ENCODE measurements at places on chromosomes 6 and 20.

DNA sequence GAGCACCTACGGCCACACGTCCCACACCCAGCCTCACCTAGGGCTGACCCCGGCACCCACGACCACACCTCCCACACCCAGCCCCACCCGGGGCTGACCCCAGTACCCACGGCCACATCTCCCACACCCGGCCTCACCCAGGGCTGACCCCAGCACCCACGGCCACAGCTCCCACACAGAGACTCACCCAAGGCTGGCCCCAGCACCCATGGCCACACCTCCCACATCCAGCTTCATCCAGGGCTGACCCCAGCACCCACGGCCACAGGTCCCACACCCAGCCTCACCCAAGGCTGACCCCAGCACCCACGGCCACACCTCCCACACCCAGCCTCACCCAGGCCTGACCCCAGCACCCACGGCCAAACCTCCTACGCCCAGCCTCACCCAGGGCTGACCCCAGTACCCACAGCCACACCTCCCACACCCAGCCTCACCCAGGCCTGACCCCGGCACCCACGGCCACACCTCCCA lies 36.7 kb downstream of the NINL start:
- no peak for DNase-seq

GRCh38 chr20:12152996-12153395 lies 235.3 kb downstream of the BTBD3 start:
- DNase-seq: no peak

DNA sequence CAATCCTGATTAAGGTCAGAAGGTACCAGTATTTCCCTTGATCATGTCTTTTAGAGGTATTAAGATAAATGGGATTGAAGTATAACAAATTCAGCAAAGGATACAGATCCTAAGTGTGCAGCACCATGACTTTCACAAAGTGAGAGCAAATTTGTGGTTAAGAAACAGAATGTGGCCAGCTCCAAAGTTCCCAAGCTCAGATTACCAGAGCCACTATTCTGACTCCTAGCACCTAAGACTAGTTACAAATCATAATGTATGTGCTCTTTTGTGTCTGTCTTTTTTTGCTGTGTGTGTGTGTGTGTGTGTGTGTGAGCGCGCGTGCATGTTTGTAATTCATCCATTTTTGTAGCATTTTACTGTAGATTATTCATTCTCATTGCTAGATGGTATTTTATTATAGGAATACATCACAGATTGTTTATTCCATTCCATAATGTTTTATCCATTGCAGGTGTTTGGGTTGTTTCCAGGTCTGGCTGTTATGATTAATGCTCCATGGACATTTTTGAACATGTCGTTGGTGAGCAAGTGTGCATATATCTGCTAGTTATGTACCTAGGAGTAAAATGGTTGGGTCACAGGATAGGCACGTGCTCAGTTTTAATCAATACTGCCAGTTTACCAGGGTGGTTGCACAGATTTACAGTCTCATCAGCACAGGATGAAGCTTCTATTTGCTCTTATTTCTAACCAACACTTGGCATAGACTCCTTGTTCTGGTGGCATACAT lies 314.0 kb upstream of the JAG1 start:
- no peak for DNase-seq

DNA sequence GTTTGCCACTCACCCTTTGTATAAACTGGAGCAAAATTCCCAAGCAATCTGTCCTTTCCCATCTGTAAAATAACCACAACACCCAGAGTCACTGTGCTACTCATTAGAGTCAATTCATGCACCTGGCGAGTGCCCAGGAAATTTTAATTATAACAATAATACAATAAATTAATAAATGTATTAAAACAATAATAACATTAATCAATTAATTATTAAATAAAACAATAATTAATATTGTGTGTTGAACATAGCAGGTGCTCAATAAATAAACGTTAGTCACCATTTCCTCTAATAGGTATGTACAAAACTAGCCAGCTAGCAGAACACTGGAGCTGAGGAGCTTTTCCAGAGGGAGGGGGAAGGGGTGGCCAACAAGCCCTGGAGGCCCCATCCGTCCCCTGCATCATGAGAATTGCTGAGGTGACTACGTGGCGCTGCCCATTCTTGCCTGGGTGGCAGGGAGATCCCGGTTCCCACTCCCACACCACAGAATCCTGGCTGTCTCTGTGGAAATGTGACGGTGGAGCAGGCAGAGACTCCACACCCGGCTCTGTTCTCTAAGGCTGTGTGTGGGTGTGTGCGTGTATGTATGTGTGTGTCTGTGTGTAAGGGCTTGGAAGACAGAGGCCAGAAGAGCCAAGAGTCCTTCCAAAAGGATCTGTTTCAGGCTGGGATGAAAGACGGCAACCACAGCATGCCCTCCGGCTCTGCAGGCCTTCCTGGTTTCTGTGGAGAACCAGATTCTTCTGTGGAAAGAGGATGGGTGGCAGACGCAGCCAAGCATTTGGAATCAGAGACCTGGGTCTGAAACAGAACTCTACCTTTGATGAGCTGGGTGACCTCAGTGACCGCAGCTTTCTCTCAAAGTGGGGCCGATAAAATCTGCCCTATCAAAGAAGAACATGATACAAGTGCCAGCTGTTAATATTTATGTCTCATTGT lies 18.8 kb upstream of the EZR start:
- DNase-seq: no peak

- no peak for DNase-seq
Measured at GRCh38 chr20:42276718-42277602, 658.8 kb upstream of the CHD6 start.

Measured in CD4-positive, alpha-beta T cell treated with Interferon gamma for 1 hour (primary cell).